ENCODE measurements at places on chromosomes 7 and 10.

DNA sequence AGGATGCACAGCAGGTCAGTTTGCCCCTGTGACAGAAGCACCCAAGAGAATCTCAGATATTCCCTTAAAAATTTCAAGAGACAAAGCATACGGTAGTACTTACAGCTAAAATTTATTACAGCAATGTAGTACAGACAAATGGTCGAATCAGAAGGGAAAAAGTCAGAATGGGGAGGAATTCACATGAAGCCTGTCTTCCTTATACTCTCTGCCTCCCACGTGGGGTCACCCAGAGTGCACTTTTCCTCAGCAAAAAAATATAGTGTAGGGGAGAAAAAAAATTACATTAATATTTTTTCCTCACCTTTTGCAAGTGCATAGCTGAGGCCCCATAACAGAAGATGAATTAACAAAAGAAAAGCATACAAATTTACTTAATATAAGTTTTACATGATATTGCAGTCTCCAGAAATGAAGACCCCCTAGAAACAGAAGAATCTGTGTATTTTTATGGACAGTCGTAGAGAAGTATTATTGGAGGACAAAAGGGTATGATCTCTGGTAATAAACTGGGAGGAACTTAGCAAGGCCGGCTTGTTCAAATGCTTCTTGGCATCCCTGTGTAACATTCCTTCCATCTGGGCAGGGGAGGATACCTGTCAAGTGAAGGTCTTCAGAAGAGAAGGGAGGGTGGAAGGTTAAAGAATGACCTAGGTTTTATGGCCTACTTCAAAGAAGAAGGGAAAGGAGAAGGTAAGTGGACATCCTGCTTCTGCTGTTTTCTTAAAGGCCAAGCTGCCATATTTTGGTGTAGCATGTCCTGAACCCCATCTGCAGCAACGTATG is 270.6 kb upstream of the MAGI2 start:
- DNase-seq = no peak

- DNase-seq = no peak
Observed at GRCh38 chr10:61708846-61709245, 46.1 kb downstream of the CABCOCO1 start.

DNA sequence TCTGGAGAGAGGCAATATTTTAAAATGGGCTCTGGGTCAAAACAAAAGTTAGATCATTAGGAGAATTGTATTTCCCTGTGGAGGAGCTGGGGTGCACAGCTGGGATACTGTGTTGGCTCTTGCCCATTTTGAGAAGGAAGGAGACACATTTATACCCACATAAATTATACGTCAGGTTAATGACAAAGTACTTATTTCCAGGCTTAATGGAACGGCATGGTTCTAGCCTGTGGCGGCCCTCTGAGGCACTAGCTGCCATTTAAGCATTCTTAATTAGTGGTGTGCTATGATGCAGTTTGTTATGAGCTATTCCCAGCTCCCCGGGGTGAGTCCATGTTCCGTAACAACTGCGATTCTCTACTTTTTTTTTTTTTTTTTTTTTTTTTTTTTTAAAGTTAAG is 193.5 kb downstream of the SEC23IP start:
- DNase-seq = no peak

DNA sequence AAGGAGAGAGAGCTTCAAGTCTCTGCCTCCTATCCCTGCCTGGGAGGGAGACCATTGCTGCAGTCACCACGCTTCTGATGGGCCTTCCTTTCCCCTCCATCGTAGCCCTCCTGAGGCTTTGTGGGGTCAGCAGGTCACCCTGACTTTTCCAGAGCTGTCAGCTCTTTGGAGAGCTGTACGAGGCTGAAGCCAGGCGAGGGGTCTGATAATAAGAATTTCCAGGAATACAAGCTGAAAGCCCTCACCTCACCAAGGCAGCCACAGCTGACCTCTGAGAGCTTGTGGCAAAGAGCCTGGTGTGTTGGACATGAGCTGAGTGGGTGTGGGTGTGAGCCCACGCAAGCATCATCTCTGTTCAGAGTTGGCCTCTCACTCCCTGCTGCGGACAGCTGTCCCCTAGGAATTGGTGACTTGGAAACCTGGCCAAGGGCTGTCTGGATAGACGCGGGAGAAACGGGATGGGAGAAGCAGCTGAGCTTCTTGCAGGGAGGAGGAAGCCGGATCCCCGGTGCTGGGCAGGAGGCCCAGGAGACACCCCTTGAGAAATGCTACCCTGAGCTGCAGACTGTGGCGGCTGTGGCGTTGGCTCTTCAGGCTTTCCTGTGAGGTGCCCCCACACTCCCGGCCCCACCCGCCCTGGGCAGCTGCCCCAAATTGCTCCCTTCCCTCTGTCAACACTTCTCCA is 122.1 kb upstream of the BTBD16 start:
- no peak for DNase-seq

- DNase-seq = no peak
Observed at GRCh38 chr10:6165221-6165725, 37.5 kb upstream of the PFKFB3 start.

GRCh38 chr7:45643630-45644029 is 69.5 kb downstream of the ADCY1 start:
- no peak for DNase-seq

- DNase-seq = peak; percentile 10
Observed at GRCh38 chr7:43954524-43955228, 28.4 kb downstream of the UBE2D4 start.

DNA sequence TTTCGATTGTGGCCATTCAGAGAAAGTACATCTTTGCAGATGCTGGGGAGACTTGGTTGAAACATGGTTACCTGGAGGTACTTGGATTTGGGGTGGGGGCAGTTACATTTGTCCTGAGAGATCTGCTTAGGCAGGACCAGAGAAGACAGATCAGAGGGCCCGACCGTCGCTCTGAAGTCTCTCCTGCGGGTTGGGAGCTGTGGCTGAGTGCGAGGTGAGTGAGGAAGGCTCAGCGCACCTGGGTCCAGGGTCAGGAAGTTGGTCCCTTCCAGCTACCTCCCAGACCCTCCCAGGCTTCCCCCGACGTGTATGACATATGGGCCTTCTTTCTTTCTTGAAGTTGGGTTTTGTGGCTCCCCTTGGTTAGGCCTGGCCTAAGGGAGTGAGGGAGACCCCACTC is 56.3 kb downstream of the LHPP start:
- DNase-seq = no peak

- no peak for DNase-seq
Observed at GRCh38 chr7:150335108-150335773, 6.2 kb downstream of the RARRES2 start.

- DNase-seq = no peak
Observed at GRCh38 chr10:122559228-122559627, 1.3 kb upstream of the DMBT1 start.

DNA sequence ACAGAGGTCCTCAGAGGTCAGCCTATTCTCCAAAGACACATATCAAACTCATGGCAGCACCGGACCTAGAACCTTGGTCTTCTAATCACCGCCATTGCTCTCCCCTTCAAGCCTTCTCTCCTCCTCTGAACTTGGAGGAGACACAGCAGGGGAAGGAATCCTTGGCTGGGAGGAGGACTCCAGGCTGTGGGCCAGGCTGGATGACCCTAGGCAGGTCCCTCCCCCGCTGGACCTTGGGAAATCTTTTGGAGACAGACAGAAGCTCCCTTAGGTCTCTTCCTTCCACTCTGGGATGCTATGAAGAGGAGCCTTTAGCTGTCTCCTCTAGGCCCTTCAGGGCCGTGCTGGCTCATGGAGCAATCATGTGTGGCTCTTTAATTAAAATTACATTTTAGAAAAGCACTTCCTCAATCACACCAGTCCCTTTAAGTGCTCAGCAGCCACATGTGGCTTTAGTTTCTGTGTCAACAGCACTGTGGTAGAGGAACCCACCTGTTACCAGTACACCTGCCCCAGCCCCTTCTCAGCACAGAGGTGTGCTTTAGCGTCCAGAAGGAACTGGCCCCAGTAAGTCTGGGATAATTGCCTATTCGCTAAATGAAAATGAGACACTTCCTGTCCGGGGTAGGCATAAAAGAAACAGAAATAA is 238.2 kb downstream of the CELF2 start:
- DNase-seq = no peak
